Stimulated activated CD4-positive, alpha-beta T cell treated with anti-CD3 and anti-CD28 coated beads, Interleukin-2, amount 100 ng/mL, for 24 hours (primary cell): ENCODE measurements at places on chromosomes 12 and 14.

GRCh38 chr12:127150028-127150427, 1116.9 kb upstream of the TMEM132C start:
- DNase-seq = no peak

DNA sequence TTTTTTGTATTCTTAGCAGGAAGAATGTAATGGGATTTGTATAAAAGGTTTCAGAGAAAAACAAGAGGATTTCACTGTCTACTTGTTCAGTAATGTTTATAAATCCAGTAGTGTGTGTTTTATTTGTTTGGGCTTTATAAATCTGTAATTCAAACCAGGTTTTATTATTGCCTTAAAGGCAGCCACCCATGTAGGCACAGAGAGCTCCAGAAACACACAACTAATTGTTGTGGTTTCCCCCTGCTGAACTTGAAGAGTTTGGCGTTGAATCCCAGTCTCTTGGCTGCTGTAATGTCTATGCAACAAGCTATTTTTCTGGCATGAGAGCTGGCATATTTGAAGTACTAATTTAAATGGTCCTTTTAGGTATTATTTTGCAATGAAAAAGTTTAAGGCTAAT, 63.4 kb upstream of the SLCO1C1 start:
- DNase-seq = no peak

GRCh38 chr12:11895421-11896078, 175.2 kb upstream of the BCL2L14 start:
- DNase-seq = no peak

DNA sequence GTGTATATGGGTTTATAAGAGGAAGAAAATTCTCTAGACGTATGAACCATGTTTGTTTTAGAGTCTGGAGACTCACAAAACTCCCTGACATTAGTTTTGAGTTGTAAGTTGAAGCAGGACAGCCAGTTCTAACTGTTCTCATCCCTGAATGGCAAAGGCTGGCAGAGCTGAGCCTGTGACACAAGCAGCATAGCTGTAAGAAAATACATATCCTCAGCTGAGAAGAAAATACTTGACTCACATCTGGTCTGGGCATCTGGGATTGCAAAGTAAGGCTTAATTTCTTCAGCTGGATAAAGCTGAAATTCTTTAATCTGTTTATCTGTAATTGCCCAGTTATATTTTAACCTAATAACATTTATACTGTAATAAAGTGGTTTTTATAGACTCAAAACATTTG, 156.3 kb downstream of the PELI2 start:
- DNase-seq = no peak

DNA sequence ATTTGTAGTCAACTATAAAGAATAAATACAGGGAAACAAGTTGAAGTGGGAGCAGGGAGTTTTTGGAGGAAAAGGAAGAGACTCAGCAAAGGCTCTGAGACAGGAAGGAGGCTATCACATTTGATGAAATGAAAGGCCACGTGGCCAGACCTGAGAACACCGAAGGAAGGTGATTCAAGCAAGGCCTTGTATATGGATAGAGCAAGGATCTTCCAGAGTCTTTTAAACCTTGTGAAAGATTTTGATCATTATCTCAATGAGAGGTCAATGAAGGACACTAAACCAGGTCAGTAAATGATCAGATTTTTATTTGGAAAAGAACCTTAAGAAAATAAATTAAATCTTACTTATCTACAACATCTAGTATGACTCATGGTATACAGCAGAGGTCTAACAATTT, 523.5 kb downstream of the SLC16A7 start:
- DNase-seq = no peak

DNA sequence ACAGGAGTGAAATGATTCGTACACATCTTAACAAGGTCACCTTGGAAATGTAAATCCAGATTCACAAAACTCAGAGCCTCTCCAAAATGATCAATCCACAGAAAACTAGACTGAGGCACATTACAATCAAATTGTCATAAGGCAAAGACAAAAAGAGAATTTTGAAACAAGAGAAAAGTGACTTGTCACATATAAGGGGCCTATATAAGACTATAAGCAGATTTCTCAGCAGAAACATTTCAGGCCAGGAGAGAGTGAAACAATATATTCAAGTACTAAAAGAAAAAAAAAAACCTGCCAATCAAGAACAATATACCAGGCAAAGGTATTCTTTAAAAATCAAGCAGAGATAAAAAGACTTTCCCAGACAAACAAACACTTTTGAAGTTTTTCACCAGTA, 429.1 kb downstream of the BCAT1 start:
- no peak for DNase-seq

DNA sequence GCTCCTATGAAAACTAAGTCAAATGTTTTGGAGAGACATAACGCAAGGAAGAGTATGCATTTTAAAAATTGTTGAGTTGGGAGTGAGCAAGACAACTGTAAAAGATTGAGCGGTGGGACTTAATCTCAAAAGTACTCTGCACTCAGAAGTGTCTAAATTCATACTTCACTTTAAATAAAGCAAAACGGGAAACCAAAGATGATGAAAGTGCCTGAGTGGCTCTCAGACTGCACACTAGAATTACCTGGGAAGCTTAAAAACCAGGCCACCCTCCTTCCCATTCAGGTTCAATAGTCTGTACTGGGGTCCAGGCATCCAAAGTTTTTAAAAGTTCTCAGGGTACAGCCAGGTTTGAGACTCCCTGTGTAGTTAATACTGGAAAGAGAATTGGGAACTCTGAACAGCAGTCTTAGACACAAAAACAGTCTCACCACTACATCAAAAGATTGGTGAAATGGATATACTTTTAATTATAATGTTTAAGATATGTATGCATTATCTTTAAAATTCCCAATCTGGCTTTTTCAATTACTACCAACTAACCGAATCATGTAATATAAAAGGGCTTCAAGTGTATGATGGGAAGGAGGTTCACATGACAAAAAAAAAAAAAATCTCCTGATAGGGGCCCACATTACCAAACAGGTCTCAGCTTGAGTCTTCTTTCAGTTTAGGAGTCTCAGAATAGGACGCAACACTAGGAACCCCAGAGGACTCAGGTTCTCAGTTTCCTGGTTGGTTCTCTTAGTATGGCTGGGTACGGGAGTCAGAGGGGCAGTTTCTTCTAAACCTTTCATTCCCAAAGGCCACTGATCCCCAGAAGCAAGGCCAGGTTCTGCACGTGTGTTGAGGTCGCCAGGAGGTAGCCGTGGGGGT, 1.0 kb downstream of the HOMEZ start:
- peak; percentile 17 for DNase-seq

- no peak for DNase-seq
Observed at GRCh38 chr12:62642486-62642885, 175.9 kb downstream of the MON2 start.

DNA sequence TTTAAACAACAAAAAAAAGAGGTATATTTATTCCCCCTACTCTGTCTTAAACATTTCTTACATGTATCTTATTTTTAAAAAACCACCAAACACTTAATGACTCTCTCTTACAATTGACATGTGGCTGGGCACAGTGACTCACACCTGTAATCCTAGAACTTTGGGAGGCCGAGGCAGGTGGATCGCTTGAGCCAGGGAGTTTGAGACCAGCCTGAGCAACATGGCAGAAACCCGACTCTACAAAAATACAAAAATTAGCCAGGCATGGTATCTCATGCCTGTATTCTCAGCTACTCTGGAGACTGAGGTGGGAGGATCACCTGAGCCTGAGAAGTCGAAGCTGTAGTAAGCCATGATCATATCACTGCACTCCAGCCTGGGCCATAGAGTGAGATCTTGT, 16.0 kb downstream of the SLC41A2 start:
- no peak for DNase-seq

DNA sequence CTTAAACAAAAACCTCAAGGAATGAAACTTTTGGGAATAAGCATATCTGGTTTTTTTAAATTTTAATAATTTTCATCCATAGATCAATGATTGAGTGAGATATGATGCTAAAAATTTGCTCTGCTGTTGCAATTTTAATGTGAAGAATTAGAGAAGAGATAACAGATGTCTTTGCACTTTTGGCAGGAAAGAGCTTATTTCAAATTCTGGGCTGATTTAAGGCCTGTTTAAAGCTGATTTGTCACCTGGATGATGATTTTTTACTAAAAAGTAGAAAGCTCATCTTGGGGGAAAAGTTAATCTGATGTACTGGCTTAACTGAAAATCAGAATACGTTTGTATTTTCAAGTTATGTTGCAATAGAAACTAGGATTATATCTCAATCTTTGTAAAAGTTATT, 268.9 kb upstream of the NOVA1 start:
- no peak for DNase-seq
